ENCODE measurements at places on chromosomes 13 and 19.

DNA sequence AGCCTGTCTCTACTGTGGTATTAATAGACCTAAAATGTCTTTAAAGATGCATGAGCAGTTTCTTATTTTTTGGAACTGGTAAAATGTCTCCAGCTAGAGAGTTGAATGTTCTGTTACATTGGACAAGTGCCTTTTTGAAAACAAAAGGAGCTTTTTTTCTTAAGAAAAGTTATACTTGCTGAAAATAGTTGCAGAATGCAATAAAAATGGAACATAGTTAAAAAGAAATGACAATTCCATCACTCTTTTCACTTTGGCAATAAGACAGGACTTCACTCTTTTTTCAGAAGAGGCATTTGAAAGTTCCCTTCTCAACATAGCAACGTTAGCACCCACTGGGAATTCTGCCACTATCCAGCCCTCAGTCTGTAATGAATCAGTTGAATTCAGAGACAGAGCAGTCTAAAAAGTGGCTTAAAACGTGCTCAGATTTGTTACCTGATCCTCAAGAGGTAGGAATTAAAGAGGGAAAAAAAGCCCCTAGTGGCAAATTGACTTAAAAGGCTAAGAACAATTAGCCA, 10.1 kb downstream of the RGCC start:
- no peak for DNase-seq

GRCh38 chr19:46182476-46182875, 34.4 kb downstream of the IGFL2 start:
- no peak for DNase-seq

- DNase-seq: peak; percentile 2
Observed at GRCh38 chr13:102651392-102651791, 43.5 kb downstream of the METTL21C start.

- no peak for DNase-seq
Observed at GRCh38 chr19:52227196-52227940, 37.5 kb downstream of the PPP2R1A start.

- DNase-seq: no peak
Observed at GRCh38 chr19:19537075-19538048, 703 bp upstream of the CILP2 start.

DNA sequence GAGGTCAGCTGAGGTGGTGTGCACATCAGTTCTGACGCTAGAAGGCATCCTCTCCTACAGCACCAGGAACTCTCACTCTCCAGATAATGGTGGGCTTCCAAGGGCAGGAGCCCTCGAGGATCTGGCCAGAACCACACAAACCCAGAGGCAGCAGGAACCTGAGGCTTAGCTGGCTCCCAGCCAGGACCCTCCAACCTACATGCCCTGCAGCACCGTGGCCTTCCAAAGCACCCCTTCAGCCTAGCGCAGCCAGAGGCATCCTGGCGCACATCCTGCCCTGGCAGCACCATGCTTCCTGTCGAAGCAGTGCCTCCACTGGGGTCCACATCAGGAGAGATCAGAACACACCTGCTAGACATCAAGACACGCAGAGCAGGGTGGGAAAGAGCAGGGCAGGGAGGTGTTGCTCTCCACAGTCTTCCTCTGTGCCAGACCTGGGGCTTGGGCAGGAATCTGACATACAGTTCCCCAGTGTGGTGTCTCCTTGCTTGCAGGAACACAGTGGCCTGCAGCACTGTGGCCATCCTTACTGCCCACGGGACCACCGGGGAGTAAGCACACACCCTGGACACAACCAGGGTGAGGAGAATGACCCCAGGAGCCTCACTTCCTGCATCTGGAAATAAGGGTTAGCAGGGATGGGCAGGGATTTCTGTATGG, 21.7 kb downstream of the TUBA3C start:
- DNase-seq: no peak

DNA sequence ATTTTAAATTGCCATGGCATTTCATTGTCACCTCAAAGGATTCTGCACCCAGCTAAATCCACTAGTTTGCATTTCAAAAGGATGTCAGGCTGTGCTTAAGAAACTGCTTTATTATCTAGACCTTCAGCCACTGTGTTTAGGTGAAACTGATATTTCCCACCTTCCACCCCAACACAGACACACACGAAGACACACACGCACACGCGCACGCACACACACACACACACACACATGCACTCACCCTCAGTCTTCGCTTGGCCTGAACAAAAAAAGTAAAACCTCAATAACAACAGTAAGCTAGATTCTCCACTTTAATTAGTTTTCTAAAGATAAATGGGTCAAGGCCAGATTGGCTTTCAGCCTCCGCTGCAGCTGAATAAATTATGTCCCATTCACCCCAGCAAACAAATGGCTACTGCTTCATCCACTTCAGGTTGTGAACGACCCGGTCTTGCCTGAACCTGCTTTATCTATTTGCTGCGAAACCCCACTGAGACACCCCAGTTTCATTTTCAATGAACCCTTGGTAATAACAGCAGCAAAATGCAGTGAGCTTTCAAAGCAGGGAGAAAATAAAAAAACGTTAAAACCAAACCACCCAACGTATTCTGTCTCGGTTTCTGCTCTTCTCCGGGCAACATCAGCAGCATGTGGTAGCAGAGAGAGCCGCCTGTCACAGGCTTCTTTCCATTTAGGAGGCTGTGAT, 166.8 kb downstream of the DCT start:
- DNase-seq: no peak

- peak; percentile 41 for DNase-seq
Observed at GRCh38 chr19:10565028-10565566, 713 bp downstream of the KRI1 start.

DNA sequence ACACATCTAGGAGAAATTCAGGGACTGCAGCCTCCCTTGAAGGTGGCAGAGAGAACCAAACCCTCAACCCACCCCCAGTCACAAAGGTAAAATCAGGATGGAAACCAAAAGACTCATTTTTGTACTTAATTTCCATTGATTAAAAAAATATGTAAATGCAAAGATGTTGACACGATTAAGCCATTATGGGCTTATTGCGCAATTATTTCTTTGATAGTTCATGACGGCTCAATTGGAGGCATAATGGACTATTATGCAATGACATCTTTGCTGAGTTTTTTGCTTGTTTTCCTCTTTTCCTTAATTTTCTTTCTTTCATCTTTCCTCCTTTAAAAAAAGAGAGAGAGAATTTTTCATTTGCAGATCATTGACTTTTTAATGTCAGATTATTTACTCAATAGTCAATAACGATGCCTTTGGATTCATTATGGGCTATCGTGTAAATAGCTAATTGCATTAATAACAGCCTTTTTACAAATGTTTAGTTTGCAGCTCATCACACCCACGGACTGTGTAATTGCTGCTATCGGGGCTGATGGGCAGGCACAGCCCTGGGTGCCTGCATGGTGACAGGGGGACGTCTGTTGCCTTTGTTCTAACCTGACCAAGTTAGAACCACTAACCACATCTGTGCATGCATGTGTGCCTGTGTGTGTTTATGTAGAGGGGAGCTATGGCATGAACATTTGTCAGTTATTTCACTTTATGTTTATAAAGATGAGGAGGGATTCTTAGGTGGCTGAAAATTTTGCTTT, 482.4 kb upstream of the TSHZ3 start:
- DNase-seq: no peak

DNA sequence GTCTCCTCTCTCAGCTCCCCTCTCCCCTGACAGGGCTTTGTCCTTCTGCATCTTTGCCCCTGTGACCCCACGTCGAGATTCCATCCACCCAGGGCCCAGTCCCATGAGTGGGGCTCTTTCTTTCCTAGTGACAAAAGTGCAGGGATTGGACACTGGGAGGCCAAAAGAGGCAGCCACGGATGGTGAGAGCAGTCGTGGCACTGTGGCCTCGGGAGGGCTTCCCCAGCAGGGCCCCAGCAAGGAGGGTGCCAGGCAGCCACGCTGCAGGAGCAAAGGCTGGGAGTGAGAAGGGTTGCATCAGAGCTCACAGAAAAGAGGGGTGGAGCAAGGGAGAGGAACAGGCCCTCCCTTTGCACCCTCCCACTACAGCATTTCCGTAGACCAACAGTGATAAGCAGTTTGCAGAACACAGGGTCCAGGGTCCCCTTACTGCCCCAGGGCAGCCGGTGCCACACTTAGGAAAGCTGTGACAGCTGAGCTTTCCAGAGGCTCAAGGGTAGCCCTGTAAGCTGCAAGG, 4.9 kb downstream of the ZSCAN1 start:
- DNase-seq: no peak

GRCh38 chr19:58319241-58319640, 7.6 kb upstream of the ZSCAN22 start:
- no peak for DNase-seq

DNA sequence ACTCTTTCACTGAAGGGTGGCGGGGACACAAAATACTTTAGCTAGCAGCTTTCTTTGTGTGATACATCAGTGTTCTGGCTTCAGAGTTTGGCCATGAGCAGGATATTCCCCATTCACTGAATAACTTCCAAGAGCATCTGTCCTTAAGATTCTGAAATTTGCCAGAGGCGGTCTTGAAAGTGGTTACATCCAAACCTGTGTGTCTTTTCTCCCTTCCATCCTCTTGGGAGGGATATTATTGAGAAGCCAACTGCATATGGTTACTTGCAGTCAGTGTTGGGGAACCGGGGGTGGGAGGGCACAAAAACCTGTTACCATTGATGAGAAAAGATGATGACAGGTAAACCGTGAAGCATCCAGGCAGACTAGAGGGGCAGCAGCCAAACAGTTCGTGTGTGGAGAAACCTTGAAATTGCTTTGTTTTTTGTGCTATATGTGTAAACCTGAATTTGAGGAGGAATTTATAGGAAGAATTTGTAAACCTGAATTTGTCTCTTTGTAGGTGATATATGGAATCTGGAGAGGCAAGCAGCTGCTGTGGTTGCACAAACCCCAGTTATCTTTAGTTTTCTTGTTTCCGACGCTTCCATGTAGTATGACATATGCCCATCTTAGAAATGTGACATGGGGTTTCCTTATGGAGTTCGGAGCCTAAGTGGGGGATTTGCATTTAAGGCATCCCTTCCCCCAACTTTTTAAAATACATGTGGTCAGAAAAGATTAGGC, 104.8 kb downstream of the WDFY2 start:
- peak; percentile 38 for DNase-seq

DNA sequence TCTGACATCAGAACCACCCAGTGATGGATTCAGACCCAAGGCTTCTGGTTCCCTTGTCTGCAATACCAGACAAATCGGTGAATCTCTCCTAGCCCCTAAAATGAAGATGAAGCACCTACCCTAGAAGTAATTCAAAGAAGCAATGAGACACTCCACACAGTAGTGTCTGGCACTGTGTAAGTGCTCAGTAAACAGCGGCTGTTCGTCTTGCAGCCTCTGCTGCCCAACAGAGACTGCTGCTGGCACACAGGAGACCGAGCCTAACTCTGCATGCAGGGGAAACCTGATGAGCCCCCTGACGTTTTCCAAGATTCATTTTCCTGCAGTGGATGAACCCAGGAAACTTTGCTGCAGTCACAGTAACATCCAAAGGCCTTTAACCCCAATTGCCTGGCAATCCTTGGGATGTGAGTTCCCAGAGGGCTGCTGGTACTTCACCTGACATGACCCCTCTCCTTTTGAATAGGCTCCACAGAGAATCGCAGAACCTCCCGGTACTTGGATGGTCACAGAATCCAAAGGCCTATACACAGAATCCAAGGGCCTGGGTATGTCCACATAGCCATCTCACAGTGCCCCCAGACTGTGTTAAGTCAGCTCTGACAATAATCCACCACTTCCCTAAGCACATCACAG, 6.7 kb downstream of the MED26 start:
- no peak for DNase-seq
